ENCODE measurements at places on chromosomes 4 and X.
A peak's percentile ranks its signal among the peaks of the same experiment; 100 is the strongest.

DNA sequence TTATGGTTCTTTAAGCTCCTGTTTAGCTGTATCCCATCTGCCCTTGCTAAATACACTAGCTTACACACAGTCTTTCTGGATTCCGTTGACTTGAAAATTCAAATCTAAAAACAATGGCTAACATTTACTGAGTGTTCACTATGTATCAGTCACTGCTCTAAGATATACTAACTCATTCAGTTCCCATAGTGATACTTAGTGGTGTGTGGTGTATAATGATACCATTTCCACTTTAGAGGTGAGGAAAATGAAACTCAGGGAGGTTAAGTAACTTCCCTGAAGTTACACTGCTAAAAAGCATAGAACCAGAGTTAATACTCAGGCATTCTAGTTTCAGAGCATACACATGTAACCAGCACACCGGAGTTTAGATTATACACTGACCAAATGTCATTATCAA lies 762.0 kb downstream of the GRID2 start:
- DNase-seq = no peak

GRCh38 chrX:15606136-15606535 lies 5.4 kb upstream of the ACE2 start:
- DNase-seq = no peak

DNA sequence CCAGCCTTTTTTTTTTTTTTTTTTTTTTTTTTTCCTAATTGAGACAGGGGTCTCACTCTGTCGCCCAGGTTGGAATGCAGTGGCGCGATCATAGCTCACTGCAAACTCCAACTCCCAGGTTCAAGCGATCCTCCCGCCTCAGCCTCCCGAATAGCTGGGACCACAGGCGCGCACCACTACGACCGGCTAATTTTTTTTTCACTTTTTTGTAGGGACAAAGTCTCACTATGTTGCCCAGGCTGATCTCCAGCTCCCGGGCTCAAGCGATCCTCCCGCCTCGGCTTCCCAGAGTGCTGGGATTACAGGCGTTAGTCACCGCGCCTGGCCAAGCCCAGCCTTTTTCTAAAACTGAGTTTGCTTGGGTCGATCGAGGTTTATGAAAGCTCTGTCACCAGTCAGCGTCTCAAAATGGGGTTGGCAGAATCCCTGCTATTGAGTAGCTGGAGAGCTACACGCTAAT lies 1.3 kb upstream of the OTUD5 start:
- peak; percentile 59 for DNase-seq

GRCh38 chr4:140094438-140095420 lies 59.3 kb downstream of the MAML3 start:
- DNase-seq = peak; percentile 53

DNA sequence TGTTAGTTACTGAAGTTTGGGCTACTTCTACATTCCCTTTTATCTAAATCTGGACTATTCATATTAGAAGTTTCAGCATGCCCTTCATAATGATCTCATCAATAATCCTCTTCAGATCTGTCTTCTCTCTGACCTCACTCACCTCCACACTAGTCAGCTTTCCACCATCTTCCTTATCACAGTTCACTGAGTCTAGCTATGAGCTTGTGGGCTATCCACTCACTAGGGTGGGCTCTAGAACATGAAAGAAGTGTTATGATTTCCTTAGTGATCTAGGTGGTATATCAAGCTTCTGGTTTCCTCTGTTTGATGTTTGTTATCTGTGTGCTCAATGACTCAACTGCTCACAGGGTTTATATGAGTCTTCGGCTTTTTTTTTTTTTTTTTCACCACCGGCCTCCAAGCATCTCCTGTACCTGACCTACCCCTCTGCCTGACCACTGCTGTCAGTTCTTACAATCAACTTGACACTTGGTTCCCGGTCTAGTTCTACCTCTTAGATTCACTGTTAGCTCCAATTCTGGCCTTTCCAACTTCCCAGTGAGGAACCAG lies 103.1 kb downstream of the PAPSS1 start:
- no peak for DNase-seq

GRCh38 chr4:67680581-67681222 lies 20.3 kb downstream of the UBA6 start:
- DNase-seq = no peak

GRCh38 chr4:48943387-48943786 lies 36.8 kb upstream of the OCIAD2 start:
- no peak for DNase-seq

DNA sequence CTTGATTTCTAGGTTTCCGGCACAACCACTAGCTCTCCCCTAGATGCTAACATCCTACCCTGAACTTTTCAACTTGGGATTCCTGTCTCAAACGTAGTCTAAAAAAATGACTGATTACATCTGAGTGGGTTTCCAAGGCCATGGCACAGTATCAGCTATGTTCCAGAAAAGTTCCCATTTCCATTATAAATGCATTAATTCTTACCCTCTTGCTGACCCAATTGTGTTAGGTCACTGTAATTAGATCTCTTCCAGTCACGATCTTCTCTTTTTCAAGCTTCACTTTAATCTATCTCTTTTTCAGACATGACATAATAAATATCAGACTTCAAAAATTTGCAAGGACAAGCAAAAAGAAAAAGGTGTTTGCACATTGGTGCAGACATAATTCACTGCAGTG lies 50.6 kb upstream of the PDE5A start:
- DNase-seq = no peak

GRCh38 chr4:55175779-55176231 lies 50.4 kb upstream of the KDR start:
- no peak for DNase-seq

DNA sequence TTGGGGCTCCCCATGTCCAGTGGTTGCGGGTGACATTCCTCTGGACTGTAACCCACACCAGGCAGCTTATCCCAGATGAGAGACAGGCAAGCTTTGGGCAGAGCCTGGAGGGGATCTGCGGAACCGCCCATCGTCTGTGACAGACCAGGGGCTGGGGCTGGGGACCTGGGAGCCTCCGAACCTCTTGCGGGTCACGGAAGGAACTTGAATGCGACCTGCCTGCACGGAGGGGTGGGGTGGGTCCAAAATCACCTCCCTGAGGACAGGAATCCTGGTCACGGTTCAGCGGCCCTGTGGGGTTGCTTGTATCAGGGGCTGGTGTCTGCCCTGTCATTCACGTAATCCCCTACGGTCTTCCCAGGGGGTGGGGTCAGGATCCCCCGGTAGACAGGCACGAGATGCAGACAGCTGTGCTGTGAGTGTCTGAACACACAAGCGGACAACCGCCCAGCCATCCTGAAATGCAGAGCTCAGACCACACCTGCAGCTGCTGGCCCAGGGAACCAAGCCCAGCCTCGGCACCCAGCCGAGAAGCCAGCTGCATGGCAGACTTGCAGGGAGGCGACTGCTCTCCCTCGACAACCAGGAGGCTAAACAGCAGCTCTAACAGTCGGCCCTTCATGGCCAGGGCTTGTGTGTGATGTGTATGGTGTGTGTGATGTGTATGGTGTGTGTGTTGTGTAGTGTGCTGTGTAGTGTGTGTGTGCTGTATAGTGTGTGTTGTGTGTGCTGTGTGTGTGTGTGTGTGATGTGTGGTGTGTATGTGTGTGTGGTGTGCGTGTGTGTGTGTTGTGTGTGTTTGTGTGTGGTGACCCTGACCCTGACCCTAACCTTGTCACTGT lies 105.9 kb upstream of the ADRA2C start:
- DNase-seq = peak; percentile 95

DNA sequence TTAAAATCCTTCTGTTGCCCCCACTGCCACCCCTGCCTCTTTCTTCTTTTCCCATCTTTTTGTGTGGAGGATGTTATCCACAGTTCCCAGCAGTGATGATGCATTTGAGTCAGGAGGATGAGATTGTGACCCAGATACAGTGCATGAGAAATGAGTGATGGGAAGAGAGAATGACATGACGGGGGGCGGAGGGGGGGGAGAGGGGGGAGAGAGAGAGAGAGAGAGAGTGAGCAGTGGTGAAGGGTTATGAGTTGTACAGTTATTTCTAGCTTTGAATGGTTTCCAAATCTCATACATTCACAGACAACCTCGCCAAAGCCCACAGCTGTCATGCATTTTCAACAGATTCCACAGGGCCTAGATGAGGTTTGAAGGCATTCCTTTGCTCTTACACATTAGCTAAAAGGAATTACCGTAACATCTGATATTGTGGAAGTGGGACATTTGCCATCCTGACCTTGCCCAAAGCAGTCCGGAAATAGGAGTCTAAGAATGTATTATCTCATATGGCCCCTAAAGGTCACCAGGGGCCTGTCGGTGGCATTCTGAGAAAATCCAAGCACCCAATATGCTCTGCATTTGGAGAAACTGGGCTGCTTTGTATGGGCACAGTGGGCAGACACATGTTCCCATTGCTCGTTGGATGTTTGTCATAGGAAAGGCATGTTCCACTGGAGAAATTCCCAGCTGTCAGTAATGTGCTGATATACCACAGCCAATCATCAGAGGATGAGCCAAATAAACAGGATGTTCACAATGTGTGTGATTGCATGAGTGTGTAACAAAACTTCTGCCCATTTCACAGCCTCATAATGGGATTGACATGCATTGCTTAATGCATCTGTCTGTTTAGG lies 435.8 kb downstream of the SPRY1 start:
- DNase-seq = peak; percentile 98

DNA sequence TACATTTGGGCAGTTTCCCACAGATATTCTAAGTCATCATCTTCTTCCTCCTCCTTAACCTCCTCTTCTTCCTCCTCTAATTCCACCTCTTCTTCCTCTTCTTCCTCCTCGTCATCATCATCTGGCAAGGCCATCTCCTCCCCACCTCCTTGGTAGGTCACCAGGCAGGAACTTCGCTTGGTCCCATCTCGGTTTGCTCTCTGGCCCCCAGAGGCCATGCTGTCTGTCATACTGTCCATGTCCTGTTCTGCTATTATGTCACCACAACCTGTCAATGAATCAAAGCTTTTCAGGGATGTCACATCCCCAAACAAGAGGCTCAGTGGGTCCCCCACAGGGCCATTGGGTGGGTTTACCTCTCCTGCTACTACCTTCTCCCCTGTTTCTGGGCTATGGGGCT lies 13.5 kb downstream of the AMER1 start:
- no peak for DNase-seq

DNA sequence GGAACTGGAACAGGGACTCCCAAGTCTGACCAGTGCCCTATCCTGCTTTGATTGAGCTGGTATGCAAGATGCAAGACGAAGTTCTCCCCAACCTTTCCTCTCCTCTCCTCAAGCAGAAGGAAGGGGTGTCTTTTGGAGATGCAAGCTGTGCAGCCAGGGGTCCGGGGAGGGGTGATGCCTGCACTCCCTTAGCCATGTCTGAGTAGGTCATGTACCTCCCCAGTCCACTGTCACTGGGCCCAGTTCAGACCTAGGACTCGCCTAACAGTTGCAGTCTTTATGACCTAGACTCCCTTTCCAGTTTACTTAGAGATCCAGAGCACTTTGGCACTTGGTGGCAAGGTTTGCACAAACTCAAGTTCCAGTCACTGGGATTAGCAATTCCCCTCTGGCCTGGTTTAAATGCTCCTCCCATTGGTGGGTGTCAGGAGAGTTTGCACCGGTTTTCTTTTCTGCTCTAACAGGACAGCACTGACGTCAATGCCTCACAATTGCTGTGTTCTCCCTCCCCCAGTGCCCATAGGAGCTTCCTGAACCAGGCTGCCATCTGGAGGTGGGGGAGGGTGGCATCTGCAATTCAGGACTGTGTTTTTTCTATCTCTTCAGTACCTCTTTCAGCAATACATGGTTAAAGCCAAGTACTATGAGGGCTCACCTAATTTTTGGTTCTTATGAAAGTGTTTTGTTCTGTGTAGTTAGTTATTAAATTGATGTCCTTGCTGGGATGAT lies 782.2 kb downstream of the ARAP2 start:
- DNase-seq = no peak

- no peak for DNase-seq
Measured at GRCh38 chr4:51845711-51846110, 2.8 kb downstream of the DCUN1D4 start.

DNA sequence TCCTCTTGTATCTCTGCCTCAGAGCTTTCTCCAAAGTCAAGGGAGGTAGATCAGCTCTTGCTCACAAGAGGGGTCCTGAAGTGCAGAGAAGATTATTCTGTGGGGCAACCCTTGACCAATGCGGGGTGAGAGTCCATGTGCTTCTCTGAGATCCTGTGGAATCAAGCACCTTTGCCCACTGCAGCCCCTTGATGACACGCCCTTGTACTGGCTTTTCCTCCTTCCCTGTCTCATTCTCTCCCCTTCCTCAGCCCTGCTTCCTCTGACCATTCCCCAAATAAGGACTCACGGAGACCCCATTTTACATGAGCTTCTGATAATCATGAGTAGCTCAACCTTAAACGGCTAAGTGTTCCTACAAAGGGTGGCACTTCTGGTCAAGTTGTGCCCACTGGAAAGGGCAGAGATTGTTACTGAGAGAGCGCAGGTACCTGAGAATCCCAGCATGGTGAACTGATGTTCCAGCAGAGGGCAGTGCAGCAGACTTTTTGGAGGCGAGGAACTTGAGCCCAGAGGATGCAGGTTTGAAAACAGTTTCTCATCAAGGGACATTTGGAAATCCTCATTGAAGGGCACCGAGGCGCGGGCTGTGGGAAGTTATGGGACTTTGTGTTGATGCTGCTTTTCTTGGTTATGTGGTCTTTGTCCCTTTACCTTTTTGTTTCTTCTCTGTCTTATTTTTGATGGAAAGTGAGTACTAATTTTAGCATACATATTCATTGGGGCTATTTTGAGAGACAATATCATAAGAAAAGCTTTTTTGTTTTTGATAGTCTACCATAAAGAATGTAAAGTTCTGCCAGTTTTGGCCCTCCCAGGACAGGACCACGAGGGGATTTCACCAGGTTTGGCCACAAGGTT lies 201.3 kb downstream of the RBM46 start:
- DNase-seq = peak; percentile 70

GRCh38 chr4:8105306-8106100 lies 53.1 kb downstream of the ABLIM2 start:
- DNase-seq = no peak

- peak; percentile 16 for DNase-seq
Measured at GRCh38 chrX:71182871-71183270, 38.2 kb downstream of the NLGN3 start.

DNA sequence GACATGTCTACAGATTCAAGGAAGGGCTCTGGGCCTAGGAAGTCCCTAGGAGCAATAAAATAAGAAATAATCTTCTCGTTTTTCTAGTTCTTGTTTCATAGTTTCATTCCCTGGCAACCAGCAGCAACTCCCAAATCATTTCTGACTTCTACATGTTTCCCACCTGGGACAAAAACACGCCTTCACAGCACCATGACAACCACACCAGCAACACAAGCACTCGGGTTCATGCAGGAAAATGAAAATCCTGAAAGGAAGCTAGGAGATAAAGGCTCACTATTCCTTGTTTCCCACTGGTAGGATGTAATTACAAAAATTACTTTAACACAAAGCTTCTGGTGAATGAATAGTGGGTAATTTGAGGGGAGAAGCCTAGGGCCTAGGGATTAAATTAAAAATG lies 158.9 kb downstream of the ADAMTS3 start:
- DNase-seq = peak; percentile 38

DNA sequence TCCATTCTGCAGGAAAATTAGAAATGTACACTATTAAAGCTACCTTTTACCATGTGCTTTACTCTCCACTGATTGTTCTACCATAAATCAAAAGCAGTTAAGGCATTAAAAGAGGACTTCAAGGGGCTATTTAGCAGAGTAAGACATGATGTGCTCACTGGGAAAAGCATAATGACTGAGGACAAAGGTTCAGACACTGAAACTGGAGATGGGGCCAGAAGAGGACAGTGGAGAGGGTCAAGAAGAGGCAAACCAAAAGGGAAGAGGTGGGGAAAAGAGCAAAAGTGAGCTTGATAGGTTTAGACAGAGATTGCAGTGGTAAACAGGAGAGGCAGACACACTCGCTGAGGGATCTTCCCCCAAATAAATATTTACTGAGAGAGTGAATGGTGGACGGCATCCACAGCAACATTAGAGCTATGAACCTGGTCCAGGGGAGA lies 23.8 kb downstream of the SH3RF1 start:
- no peak for DNase-seq

Data from tongue (tissue), 3 donors.